ENCODE measurements at places on chromosomes 7 and 10.

GRCh38 chr10:21514129-21514817 is 11.2 kb downstream of the SKIDA1 start:
- no peak for DNase-seq

DNA sequence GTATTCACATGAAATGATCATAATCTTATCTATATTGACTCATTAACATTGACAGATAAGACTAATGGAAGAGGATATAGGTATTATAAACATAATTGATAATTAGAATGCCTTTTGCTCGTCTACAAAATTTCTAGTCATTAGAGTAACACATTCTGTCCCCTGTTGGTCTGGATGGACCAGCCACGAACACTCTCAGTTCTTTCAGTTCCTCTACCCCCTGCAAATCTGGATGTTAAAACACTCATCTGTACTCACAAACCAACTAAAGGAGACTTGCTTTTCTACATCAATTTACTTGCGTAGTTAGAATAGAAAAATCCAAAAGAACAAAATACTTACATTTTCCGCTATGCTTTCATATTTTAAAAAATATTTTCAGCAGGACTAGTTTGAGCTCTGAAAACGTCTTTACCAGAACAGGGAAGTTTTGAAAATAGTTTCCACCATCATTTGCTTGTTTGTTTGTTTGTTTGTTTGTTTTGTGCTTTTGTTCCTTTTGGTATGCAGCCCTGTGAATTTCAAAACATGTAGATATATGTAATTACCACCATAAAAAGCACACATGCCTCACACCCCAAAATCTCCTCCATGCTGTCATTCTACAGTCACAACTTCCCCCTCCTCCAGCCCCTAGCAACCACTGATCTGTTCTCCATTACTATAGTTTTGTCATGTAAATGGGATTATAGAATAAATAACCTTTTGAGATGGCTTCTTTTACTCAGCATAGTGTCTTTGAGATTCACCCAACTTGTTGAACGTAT is 103.8 kb downstream of the FZD1 start:
- no peak for DNase-seq

- DNase-seq = peak; percentile 4
These were observed 89.3 kb upstream of the ARID5B start for GRCh38 chr10:61812052-61812721.

DNA sequence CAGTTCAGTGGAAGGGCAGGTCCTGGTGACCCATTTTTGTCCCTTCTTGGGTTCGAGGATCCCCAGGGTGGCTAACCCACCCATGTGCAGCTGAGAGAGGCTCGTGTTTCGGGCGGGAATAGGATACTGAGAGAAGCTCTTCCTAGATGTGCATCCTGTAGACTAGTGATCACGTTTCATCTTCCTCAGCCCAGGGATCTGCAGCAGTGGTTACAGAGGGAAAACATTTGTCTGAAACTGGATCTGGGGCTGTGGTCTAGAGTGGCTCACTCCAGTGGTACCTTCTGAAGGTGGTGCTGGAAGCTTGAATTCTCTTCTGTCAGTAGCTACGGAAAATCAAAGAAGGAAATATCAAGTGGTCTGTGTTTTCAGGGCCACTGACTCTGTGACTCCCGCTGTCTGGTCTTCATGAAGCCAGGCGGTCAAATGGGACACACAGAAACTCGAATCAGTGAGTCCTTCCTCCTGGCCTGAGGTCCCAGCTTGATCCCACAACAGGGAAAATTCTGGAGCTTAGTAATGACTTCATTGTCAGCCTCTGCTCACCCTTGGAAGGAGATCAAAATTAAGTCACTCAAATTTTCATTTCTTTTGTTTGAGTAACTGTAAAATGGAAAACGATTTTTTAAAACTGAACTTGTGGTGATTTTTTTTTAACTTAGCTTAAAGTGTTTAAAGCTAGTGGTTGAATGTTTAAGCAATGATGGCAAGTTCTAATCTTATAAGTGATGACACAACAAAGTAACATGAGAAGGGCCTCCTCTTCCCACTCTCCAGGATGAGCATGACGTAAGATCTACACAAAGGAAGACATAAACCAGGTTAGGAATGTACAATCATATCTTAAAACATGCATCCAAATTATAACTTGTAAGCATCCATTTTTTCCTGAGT is 469.3 kb upstream of the KLF6 start:
- no peak for DNase-seq

GRCh38 chr10:71695502-71696476 is 23.8 kb downstream of the C10orf105 start:
- DNase-seq = no peak

GRCh38 chr10:218798-219197 is 83.5 kb downstream of the ZMYND11 start:
- no peak for DNase-seq

GRCh38 chr10:59018977-59019376 is 157.5 kb upstream of the PHYHIPL start:
- DNase-seq = no peak

- DNase-seq = no peak
These were observed 25.1 kb downstream of the CUL1 start for GRCh38 chr7:148723846-148724245.

- no peak for DNase-seq
These were observed 360.4 kb downstream of the EXOC4 start for GRCh38 chr7:133613250-133613790.

DNA sequence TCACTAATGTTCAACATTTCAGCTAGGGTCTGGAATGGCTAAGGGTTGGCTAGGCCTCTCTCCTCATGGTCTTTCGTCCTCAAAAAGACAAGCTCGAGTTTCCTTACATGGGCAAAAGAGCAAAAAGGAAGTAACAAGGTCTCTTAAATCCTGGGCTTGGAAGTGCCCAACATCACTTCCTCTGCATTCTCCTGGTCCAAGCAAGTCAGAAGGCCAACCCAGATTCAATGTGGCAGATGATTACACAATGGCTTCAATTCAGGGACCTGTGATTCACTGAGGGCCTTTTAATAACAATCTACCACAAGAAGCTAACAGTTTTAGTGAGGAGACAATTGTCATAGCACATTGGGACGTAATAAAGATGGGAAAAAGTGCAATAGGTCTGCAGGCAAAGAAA is 4.4 kb upstream of the NUP205 start:
- no peak for DNase-seq

DNA sequence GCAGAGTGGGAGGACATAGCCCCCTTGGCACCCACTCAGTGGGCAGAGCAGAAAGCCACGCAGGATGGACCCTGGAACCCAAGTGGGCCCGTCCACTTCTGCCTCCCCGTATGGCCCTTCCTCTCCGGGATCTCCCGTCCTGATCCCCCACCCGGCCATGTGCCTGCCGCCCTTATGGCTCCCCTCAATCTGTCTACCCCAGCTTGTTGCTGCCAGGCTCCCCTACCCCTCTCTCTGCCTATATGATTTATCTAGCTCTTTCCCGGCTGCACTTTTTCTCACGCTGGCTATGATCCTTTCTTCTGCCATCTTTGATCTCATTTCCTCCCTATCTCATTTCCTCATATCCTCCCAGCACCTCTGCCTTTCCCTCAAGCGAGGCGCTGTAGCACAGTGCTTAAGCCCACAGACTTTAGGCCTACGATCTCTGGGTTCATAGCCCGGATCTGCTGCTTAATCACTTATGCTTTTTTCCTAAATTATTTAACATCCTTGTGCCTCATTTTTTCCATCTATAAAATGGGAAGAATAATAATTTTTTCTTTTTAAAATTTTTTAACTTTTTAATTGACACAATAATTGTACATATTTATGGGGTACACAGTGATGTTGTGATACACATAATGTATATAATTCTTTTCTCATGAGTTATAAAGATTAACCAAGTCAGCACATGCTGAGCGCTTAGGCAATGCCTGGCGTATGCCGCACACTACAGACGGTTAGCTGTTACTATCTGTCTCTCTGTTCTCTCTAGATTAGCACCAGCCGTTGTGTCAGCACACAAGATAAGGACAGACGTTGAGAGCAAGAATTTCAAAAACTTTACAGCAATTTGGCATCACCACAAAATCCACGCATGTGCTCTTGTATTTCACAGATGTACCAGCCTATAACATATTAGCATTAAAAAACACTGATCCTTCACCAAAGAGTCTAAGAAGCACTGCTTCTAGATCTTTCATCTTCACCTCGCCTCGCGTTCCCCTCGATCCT is 18.1 kb downstream of the KCNH2 start:
- no peak for DNase-seq

GRCh38 chr7:24899905-24900304 is 80.1 kb downstream of the OSBPL3 start:
- no peak for DNase-seq

DNA sequence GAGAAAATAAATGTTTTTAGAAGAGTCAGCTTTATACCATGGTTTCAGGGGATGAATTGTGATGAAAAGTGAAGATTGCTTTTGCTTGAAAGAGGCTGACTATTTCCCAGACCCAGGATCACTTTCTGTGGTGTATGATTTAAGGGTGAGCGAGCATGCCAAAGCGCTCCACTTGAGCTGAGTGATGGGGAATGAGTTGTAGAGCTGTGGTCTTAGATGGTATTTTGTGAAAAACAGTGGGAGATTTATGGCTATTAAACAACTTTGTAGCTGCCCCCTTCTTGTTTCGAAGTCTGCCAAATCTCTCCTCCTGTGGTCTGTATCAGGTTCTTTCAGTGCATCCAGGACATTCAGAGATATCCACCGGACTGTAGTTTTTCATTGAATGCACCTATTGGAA is 888.2 kb downstream of the LRMDA start:
- no peak for DNase-seq

- no peak for DNase-seq
These were observed 167.9 kb downstream of the DIP2C start for GRCh38 chr10:521261-522250.

GRCh38 chr7:155198901-155199845 is 98.5 kb upstream of the INSIG1 start:
- DNase-seq = peak; percentile 70

DNA sequence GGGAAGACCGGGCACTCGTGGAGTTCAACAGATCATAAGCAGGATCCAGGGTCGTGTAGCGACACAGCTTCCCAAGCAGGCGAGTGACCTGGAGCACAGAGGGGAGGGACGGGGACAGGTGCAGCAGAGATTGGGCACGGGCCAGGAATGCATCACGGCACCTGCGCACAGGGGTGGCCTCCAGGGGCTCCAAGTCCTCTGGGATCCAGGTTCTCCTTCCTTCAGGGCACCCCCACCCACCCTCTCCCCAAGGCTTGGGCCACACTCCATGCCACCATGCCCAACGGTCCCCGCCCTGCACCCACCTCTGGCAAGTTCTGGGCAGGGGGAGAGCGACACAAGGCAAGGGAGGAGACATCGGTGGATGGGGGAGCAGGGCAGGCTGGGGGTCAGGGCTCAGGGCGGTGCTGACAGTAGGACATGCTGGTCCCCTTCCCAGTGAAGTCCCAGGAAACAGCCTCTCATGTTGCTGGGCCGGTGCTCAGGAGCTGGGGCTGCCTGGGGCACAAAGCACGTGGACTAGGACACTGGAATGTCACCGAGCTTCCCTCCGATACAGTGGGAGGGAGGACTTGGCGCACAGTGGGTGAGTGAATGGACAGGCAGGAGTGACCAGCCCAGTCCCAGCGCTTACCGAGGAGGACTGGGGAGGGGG is 597.3 kb downstream of the PTPRN2 start:
- no peak for DNase-seq

DNA sequence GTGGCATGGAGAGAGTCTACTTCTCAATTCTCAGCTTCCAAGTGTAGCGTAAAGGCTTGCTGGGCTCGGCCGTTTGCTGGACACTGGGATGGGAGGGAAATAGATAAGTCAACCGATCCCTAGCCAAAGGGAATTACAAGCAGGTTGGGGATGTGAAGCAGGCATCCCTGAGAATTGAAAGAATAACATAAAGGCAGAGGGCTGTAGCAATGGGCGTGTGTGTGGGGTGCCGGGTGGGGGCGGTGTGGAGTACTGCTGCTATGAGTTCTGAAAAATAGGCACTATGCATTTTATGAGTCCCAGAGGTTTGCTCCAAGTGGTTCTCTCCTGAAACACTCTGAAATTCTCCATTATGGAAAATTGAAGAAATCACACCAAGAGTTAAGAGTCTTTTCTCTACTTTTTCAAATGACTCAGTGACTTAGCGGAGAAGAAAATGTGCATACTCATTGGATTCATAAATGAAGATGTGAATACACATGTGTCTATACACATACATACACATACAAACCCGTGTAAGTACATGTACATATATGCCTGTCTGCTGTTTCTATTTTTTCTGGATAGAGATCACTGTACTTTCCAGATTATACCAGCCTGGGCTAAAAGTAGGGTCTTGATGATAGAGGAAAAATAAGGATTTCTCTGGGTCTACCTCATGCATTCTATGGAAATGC is 65.4 kb downstream of the ADRA2A start:
- no peak for DNase-seq

GRCh38 chr7:127813991-127814541 is 162.1 kb downstream of the SND1 start:
- no peak for DNase-seq

- DNase-seq = no peak
These were observed 199.8 kb downstream of the EBF3 start for GRCh38 chr10:129764011-129764900.

DNA sequence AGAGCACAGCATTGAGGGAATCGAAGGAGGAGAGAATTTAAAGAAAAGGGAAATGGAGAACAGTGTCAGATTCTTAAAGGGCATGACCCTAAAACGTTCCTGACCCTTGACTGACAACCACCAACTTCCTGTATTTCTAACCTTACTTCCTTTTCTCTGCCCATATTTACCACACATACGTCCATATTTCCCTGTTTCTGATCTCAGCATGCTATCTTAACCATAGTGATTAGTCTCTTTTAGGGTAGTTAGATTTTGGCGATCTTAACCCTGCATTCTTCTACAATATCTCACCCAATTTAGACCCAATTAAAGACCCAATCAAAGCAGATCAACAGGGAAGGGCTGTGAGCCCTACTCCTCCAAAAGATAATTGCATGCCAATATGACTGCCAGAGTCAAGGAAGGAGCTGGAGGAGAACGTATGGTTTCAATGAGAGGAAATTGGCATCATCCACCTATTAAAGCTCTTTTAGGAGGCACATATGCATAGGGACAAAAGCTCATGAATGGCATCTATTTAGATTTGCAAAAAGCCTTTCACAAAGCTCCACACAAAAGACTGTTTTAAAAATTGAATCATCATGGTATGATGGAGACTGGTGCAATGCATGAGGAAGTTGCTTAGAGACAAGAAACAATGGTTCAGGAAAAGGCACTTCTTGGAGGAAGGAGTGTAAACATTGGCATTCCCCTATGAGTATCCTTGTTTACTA is 49.0 kb upstream of the ARHGAP12 start:
- no peak for DNase-seq

GRCh38 chr10:34638406-34639054 is 176.6 kb downstream of the PARD3 start:
- DNase-seq = peak; percentile 78

- no peak for DNase-seq
These were observed 29.2 kb downstream of the COA1 start for GRCh38 chr7:43700059-43700501.

DNA sequence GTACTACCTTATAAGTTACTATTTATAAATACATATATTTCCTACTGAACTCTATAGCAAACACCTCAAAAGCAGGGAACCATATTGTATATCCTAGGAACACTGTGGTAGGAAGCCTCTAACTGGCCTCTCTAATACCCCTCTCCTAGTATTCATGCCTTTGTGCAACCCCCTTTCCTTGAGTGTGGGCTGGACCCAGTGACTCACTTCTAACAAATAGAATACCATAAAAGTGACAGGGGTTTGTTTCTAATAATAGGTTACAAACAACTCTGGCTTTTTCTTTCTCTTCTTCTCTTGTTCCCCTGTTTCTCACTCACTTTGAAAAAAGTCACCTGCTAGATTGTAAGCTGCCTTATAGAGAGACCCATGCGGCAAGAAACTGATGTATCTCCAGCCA is 51.6 kb upstream of the MACC1 start:
- DNase-seq = no peak

- DNase-seq = no peak
These were observed 795.6 kb downstream of the PHTF2 start for GRCh38 chr7:78594156-78594555.
